ENCODE measurements at places on chromosomes 5 and 9.
A peak's percentile ranks its signal among the peaks of the same experiment; 100 is the strongest.

DNA sequence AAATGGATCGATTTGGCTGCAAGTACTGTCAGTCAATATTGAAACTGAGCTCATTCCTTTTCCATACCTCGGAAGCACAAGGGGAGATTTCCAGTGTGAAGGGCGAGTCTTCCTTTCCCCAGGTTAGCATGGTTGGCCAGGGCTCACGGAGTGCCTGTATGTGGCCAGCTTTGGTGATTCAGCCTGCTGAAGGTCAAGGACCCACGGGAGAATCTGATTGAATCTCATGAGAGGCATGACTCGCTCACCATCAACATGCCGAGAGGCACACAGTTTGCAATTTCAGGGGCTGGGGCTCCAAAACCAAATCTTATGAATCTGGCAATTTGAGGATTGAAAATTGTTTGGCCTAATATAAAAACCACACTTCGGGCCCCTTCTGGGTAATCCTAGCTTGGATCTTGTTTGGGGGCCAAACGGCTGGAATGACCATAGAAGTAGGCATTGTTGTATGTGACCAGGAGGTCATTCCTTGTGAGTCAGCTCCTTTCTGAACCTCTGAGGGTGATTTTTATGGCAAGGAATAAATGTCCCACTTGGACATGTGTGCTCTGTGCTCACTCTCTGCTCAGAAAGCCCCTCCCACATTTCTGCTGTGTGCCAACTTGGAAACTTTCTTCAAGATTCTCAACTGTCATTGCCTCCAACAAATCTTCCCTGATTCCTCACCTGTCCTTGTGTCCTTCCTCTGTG, 69.8 kb downstream of the DOCK2 start:
- no peak for DNase-seq
- no peak overlapping the region for H3K4me3 ChIP-seq
- no peak overlapping the region for H3K27ac ChIP-seq
- peaks cover 8% of the 10 kb centered on the region for H3K4me1 ChIP-seq
- H3K36me3 ChIP-seq, result no peaks in the 10 kb centered on the region

DNA sequence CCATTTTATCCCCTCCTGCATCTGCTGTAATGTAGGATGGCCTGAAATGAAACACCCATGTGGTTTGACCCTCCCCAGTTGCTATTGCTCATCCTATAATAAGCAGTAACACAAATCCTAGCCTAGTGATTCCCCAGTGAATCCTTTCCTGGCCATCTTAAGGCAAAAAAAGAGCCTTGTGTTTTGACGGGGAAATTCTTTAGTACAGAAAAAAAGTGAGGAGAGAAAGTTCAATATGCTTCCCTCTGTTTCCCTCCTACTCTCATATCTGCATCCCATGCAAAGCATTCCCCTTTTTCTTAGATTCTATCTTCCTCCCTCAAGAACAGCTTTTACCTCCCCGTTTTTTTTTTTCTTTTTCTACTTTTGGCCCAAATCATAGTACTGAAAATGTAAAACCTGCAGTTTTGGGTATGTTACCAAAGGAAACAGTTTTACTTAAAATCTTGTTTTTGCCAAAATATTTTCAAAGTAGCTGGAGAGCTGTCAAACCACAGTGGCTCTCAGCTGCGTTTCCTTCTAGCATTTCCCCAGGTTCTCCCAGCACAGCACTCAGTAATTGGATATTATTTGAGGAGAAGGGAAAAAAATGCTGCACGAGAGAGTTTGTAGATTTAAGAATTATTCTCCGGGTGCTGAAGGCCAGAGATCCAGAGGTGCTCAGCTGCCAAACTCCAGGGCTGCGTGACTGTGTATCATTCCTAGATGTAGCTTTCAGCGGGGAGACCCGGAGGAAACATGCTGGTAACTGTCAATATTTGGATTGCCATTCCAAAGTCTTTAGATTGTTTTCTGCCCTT, 321.4 kb downstream of the NPR3 start:
- no peak overlapping the region for H3K27ac ChIP-seq
- DNase-seq, result no peak
- H3K27me3 ChIP-seq, result no peaks in the 10 kb centered on the region
- no peak overlapping the region for H3K4me3 ChIP-seq

DNA sequence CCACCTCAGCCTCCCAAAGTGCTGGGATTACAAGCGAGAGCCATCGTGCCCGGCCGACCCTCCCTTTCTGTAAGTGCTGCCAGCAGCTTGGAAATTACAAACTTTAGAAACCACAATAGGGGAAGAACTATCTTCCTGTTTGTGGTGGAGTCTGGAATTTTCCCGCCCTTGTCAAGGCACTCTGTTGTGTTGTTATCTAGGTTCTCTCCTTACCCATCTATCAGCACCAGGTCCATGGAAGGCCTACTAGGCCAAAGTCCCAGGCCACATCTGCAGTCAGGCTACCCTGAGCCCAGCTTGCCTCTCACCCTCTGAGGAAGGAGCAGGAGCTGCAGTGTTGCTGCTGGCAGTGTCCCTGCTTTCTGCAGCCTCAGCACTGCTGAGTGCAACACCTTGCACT, 214.9 kb downstream of the MCTP1 start:
- DNase-seq, result no peak
- H3K27ac ChIP-seq, result no peak overlapping the region
- H3K4me3 ChIP-seq, result no peak overlapping the region

GRCh38 chr9:8115570-8115969, 316.0 kb upstream of the DMAC1 start:
- H3K36me3 ChIP-seq, result no peaks in the 10 kb centered on the region
- H3K27ac ChIP-seq, result no peak overlapping the region
- no peak overlapping the region for H3K4me3 ChIP-seq
- H3K27me3 ChIP-seq, result no peaks in the 10 kb centered on the region

GRCh38 chr9:33506626-33507370, 17.3 kb upstream of the ANKRD18B start:
- H3K36me3 ChIP-seq, result peaks cover 24% of the 10 kb centered on the region
- H3K27ac ChIP-seq, result peak overlapping the region; percentile 98
- H3K27me3 ChIP-seq, result no peaks in the 10 kb centered on the region
- H3K4me1 ChIP-seq, result peaks cover 21% of the 10 kb centered on the region
- peak; percentile 82 for DNase-seq

GRCh38 chr5:81696418-81697397, 54.2 kb downstream of the SSBP2 start:
- DNase-seq, result no peak
- no peaks in the 10 kb centered on the region for H3K27me3 ChIP-seq
- H3K4me3 ChIP-seq, result no peak overlapping the region
- H3K27ac ChIP-seq, result no peak overlapping the region

GRCh38 chr5:74476046-74476818, 164.3 kb downstream of the ENC1 start:
- H3K4me1 ChIP-seq, result no peaks in the 10 kb centered on the region
- no peak for DNase-seq
- no peaks in the 10 kb centered on the region for H3K36me3 ChIP-seq
- H3K27me3 ChIP-seq, result no peaks in the 10 kb centered on the region

GRCh38 chr5:132232465-132232864, 4.8 kb upstream of the P4HA2 start:
- H3K27me3 ChIP-seq, result peaks cover 18% of the 10 kb centered on the region
- no peaks in the 10 kb centered on the region for H3K4me1 ChIP-seq
- DNase-seq, result no peak
- no peak overlapping the region for H3K27ac ChIP-seq
- no peak overlapping the region for H3K4me3 ChIP-seq
- H3K36me3 ChIP-seq, result peaks cover 8% of the 10 kb centered on the region

Data from Calu3 (cell line).